ENCODE measurements at places on chromosomes 5 and 9.

DNA sequence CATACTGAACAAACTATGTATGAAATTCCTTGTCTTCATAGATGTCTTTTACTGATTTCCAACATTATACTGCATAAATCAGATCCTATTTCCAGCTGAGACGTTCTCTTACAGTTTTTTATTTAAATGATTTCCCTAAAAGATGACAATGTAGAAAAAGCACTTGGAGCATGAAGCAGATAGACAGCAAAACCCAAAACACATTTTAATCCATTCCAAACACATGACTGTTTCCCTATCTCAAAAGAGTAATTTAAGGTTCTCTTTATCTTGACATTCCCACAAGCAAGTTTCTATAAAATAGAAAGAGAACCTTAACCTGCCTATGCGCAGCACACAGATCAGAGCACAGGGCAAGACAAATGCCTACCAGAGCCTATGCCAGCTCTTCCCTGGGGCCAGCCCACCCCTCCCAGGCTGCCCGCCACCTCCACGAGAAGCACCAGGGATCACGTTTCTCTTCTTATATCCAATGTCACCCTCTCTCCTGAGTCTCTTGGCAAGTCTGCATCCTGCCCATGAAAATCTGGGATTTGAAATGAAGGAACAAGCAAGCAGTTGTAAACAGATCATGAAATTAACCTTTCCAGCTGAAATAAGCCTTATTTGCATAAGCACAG, 52.4 kb downstream of the RETREG1 start:
- no peak for DNase-seq

GRCh38 chr9:121625590-121625989, 25.8 kb upstream of the DAB2IP start:
- no peak for DNase-seq

GRCh38 chr9:121735065-121735792, 83.8 kb downstream of the DAB2IP start:
- DNase-seq = no peak

- no peak for DNase-seq
Observed at GRCh38 chr5:159807586-159807985, 108.7 kb upstream of the ADRA1B start.

GRCh38 chr5:676699-677076, 16.5 kb downstream of the TPPP start:
- DNase-seq = no peak

DNA sequence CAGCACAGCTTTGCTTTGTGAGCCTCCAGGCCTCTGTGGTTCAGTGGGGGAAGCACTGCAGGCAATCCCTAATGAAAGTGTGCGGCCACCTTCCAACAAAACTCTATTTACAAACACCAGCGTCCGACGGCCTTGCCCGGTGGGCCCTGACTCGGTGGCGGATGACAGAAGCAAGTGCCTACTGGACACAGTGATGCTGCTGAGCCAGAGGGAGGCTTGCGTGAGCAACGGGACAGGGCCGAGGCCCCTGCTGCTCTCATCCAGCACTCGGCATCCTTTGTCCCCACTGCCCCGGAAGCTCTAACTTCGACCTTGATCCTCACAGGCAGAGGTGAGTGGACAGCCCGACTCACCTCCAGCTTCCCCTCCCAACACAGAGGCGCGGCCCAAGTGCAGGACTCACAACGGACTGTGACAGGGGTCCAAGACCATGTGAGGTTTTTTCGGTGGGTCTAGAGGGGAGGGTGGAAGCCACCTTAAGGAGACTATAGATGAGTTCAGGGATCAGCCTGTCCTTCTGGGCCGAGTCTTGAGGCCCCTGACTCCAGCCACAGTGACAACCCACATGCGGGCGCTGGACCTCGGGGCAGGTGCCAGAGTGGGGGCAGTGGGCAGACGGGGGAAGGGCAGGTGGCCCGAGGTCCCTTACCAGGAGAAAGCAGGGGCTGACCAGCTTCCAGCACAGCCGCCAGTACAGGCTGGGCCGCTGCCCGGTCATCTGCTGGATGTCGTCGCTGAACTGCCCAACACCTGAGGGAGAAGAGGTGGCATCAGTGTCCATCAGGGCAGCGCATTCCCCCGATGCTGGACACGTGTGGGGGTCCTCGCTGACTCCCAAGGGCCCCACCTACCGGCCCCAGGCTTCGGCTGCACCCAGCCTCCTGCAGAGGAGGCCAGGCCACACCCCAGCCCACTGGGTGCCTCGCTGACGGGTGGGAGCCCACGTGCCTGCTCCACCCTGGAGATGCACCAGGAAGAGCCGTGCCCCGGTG, 39.4 kb downstream of the SLC6A3 start:
- no peak for DNase-seq

GRCh38 chr9:79616013-79616412, 44.2 kb downstream of the TLE4 start:
- no peak for DNase-seq

DNA sequence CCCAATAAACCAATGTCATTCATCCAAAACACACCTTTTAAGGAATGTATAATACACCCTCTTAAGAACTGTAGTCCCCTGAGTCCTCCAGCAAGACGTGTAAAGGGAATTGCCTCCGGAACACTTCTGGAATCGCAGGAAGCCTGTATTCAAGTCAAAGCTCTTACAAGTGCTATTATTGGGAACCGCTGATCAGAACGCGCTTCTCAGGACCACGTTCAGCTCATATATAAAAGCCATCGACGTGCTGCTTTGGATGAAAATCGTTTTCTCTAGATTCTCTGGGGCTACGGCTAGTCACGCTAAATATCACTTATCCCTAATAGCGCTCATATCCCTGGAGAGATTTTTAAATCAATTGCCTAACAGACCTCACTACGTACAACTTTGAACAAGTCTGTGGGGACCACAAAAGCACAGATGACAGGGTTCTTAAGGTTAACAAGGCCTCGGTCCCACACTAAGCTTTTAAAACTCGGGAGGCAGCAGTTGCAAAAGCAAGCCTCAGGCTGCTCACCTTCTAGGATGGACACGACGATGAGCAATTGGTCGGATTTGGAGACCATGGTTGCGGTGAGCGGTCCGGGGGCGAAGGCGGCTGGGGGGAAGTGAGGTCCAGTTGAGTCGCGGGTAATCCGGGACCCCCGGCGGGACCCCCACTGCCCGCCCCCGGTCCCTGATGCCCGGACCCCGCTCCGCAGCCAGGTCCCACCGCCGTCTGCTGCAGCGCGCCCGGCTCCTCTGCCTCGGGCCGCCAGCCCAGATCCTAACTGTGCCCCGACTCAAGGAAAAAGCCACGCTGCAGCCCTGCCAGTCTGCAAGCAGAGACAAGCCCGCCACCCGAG, 548 bp downstream of the CEP120 start:
- peak; percentile 32 for DNase-seq

- DNase-seq = no peak
Observed at GRCh38 chr5:116441223-116441622, 133.4 kb downstream of the SEMA6A start.

- no peak for DNase-seq
Observed at GRCh38 chr9:133333011-133333410, 3.0 kb downstream of the SURF6 start.

- DNase-seq = no peak
Observed at GRCh38 chr5:88398316-88398715, 129.7 kb upstream of the TMEM161B start.
